Activated CD4-positive, CD25-positive, alpha-beta regulatory T cell treated with anti-CD3 and anti-CD28 coated beads, Interleukin-2, amount 50 U/mL, for 24 hours (primary cell): ENCODE measurements at places on chromosomes 1 and 21.

- no peak for ATAC-seq
Measured at GRCh38 chr1:233010146-233010545, 59.7 kb downstream of the NTPCR start.

- no peak for ATAC-seq
Measured at GRCh38 chr21:39022863-39023693, 160.2 kb downstream of the PSMG1 start.

DNA sequence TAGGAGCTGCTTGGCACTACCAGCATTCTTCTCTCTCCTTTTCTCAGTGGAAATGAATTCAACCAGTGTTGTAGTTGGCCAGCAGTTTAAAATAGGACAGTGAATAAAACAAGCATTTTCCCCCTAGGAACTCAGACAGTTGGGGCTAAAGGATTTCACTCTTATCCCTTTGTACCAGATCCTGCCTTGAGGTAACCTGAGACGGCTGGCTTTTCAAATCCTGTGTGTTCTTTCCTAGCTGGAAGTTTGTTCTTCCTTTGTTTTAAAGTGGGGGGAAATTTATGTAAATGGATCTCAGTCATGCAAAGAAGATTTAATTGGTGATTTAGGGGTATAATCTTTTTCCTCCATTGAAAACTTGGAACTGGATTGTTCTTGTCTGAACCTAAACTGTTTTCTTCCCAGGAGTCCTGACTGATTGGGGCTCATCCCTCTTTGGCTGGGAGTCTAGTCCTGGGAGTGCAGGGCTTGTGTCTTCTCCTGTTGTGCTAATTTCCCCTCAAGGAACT, 23.3 kb downstream of the ZP4 start:
- ATAC-seq = no peak

GRCh38 chr1:114745291-114745690, 12.5 kb downstream of the CSDE1 start:
- ATAC-seq = peak; percentile 91

GRCh38 chr1:116487031-116487430, 83.8 kb downstream of the CD58 start:
- ATAC-seq = no peak

DNA sequence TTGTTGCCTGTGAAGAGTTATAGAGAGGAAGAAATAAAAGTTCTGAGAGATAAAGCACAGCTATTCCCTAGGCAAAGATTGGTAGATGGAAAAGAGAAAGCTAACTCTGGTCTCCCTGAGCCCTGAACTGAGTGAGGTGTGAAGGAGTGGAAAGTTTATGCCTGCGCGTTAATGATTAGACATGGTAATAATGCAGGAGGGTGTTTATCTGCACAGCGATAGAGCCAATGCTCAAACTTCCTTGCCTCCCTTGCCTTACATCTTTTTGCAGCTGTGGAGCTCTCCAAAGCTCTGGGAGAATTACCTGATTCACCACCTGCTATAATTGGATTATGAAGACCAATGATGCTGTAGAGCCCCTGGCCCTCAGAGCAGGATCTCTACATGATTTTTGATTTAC, 32.8 kb upstream of the CHRM3 start:
- ATAC-seq = no peak

DNA sequence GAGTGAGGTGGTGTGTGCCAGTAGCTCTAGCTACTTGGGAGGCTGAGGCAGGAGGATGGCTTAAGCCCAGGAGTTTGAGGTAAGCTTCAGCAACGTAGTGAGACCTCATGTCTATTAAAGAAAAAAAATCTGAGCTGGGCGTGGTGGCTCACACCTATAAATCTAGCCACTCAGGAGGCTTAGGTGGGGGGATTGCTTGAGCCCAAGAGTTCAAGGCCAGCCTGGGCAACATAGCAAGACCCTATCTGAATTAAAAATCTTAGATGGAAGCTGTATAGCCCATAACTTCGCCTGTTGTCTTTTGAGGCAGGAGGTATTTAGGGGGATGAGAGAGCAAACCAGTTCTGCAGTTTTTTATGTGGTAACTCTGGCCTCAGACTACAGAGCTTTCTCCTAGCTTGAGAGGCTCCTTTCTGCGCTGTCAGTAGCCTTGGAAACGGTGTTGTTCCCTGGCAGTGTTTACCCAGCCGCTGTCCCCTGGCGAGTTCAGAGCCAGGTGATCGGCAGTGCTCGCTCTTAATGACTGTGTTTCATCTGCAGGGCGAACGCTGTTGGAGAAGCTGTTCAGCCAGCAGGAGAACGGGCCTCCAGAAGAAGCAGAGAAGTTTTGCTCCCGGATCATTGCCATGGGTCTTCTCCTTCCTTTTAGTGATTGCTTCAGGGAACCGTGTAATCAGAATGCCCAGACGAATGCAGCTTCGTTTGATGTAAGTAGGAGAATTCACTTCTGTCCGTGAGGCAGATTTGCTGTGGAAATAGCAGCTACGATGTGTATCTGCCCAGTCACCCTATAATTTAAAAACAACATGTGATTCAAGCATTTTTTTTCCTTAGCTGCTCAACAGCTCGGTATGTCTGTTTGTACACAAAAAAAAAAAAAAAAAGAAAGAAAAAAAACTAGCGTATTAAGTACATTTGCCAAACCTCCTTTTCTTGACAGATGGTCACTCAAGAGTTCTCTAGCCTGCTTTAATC, 31.2 kb downstream of the FMN2 start:
- ATAC-seq = no peak

- no peak for ATAC-seq
Measured at GRCh38 chr1:31725777-31726535, 22.1 kb upstream of the COL16A1 start.

GRCh38 chr1:33563699-33564098, 91.3 kb downstream of the ZSCAN20 start:
- ATAC-seq = no peak

DNA sequence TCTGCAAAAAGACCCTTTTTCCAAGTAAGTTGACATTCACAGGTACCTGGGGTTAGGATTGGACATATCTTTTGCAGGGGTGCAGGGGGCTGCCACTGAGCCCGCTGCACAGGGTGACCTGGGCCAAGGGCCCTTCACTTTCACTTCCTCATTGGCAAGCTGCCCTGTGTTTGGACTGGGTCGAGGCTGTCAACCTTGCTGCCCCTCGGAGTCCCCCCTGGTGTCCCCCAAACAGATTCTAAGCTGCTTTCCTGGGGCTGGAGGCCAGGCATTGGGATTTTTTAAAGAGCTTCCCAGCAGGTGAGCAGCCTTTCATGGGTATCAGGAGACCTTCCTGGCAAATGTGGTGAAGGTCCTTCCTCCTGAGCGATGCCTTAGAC, 7.9 kb upstream of the UMODL1 start:
- ATAC-seq = no peak

- no peak for ATAC-seq
Measured at GRCh38 chr1:47995306-47996050, 1.7 kb downstream of the TRABD2B start.

DNA sequence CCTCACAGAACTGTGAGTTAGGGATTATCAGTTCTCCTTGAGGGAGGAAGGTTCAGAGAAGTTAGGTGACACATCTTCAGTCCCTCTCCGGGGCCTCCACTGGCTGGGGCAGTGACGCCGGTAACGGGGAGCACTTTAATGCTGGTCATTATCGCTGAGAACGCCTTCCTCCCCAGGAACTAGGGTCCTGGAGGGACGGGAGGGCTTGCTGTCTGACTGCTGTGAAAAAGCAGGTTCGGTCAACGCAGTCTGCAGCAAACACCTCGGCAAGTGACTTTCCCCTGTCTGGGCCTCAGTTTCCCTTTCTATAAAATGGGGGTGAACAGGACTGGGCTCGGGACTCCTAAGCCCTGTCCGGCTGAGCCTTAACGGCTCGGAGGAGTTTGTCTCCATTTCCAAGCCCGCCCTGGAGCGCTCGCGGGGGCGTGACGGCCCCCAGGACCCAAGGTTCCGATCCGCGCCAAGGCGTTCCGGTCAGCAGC, 341 bp upstream of the TMEM61 start:
- no peak for ATAC-seq

DNA sequence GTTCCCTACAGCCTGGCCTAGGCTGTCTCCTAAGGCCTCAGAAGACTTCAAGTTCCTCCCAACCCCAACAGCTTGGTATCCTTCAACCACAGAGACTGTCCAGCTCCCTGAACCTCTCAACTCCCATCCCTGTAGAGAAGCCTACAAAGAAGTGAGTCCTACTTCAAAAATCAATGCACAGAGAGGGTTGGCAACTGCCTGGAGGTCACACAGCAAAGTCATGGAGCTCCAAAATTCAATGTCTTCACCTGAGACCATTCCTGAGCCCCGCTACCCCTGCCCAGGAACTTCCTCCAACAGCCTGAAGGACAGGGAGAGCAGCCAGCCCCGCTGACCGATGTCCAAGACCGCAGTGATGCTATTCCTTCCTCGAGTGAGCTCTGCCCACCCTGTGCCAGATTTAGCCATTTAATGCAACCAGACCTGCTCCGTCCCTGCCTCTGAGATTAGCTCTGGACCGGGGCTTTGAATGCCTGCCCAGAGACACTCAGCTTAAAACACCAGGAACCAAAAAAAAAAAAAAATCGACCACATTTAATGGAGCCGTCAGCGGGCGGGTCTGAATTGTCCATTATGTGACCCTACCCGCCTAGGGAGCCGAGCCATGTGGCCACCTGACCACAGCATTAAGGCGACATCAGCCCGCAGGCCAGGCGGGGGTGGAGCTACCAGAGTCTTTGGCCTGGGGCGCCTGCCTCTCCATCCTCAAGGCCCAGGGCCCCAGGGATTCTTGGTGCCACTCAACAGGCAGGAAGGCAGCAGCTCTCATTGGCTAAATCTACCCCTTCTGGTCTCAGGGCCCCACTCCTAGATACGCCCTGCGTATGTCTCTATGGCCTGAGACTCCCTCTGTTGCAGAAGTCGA, 148.6 kb downstream of the SYF2 start:
- ATAC-seq = no peak

GRCh38 chr1:67766141-67766978, 66.9 kb downstream of the GNG12 start:
- no peak for ATAC-seq

- no peak for ATAC-seq
Measured at GRCh38 chr1:30714025-30714424, 9.4 kb downstream of the MATN1 start.

DNA sequence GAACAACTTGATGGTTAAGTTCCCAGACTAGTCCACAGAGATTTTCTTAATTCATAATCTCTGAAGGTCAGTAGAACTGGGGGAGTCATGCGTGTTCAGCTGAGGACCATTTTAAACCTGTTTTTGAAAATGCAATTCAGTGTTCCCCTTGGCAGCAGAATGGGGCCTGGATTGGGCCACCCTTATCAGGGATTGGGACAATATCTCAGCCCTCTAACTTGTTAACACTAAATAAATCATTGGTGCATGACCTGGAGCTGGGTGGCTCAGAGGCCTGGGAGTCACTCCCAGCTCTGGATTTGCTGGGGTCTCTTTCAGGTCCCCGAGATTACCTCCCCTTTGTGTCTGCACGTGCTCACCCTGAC, 55.3 kb downstream of the MRPS6 start:
- ATAC-seq = no peak

DNA sequence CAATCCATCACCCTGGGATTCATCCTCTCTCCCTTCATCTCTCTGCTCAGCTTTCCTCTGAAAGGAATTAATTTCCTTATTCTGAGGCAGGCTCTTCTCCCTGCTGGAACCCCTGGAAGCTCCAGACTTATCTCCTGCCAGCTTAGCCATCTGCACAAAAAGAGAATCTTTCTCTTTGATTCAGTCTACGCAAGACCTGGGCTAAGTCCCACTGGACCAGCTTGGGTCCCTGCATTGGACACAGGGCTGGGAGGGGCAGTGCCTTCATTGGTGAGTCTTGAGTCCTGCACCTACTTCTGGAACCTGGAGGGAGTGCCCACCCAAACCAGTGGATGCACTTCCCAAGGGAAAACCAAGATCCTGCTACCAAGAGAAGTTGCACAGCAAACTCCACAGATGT, 271.7 kb upstream of the CSF3R start:
- no peak for ATAC-seq

DNA sequence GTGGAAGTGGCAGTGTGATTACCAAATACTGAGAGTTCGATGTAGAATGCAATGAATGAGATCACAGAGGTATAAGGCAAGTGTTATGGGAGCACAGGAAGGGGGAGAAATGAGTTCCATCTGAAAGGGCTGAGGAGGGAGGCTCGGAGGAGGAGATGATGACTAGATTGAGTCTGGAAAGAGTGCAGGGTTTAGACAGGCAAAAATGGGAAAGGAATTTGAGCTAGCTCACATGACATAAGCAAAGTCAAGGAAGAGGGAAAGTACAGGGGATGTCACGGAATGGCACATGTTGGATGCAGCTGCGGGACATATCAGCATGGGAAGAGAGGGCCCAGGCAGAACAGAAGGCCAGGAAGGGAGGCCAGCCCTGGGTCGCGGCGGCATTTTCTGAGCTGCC, 132.7 kb downstream of the RUNX1 start:
- ATAC-seq = no peak

- no peak for ATAC-seq
Measured at GRCh38 chr1:19954059-19954458, 25.4 kb downstream of the PLA2G2A start.

DNA sequence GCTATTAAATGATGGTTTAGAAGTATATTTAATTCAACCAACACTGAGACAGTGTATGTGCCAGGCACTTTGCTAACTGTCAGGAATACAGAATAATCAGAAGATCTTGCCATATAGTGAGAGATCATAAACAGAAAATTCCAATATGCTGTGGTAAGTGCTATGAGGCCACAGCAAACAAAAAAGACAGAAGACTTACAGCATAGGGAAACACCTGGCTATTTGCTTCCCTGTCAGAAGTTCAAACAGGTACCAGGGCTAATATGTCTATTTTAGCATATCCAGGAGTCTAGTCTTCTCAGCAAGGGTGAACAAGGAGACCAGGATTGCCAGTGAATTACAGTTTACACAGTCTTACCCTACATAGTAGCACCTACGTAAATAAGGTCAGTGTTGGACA, 30.4 kb downstream of the TRIT1 start:
- ATAC-seq = no peak

DNA sequence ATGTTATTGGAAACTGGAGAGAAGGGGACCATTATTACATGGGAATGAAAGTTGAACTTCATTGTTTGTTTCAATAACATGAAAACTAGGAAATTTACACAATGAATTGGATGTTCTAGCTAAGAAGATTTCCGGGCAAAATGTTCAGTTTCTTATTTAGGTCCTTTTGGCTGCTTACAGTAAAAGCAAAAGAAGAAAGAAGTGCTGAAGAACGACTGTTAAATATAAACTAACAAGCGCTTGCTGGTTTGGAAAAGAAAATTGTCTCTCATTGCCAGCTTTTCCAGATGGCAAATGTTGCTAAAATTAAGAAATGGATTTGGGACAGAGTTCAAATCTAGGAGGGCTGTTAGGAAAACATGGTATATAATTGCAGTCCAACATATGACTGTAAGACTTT, 139.6 kb downstream of the ZNF644 start:
- no peak for ATAC-seq

GRCh38 chr1:236465959-236466303, 57.9 kb upstream of the LGALS8 start:
- peak; percentile 33 for ATAC-seq

- ATAC-seq = peak; percentile 51
Measured at GRCh38 chr1:243735457-243735856, 114.6 kb downstream of the AKT3 start.
